ENCODE measurements at places on chromosomes 3 and 15.

DNA sequence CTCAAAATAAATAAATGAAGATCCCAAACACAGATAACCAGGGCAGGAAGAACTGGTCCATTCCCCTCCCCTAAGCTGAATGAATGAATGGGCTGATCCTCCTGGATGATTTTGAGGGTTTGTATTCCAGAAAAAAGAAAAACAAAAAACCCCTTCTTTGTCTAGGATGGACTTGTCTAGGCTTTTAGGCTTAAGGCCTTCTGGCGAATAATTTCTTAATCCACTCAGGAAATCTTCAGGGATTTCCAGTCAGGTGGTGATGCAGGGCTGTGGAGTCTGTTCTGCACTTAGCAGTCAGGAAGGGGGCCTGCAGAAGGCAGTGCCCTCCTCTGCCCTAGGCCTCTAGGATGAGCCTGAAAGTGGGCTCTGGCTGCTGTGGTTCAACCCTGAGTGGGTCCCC, 52.1 kb downstream of the BDH1 start:
- DNase-seq = no peak

DNA sequence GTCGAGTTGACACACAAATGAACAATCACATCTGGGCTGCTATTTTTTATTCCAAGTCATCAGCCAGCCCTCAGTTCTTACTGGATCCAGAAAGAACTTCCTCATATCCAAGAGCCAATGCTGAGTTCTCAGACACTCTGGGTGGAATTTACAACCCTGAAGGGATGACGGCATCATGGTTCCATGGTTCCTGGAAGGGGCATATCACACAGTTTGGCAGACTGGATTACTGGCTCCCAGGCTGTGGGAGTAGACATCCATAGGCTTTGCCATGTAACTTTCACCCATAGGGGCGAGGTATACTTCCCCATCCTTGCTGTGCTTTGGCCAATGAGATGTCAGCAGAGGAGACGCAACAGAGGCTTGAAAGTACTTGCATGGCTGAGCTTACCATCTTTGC, 26.9 kb upstream of the KBTBD12 start:
- DNase-seq = no peak

DNA sequence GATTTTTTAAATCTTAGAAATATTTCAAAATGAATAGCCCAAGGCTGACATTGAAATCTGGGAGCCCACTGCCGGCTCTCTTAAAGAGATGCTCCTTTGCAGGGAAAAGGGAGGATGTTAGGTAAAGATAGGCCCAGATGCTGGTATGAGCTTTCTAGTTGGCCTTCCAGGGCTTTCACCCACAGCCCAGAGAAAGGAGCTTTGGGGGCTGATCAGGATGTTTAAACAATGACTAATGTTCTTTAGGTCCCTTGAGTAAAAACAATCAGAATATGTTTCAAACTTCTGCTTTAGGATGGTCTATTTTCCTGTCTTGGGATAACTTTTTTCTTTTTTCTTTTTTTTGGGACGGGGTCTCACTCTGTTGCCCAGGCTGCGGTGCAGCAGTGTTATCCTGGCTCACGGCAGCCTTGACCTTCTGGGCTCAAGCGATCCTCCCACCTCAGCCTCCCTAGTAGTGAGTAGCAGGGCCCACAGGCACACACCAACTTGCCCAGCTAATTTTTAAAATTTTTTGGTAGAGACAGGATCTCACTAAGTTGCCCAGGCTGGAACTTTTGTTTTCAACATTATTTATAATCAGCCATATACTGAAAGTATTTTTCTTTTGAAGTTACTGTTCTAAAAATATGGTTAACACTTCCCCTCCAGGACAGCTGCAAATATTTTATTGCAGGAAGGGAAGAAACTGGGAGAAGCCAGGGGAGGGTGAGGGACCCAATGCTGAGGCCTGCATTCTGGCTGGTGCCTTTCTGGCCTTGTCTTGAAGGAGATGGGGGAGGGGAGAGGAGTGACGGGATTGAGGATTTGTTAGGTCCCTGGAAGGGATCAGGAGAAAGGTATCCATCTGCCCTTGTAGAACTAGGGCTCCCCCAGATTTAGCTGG, 70.1 kb downstream of the TRAK1 start:
- DNase-seq = peak; percentile 46

GRCh38 chr3:112602217-112602838, 38.6 kb downstream of the CCDC80 start:
- no peak for DNase-seq

DNA sequence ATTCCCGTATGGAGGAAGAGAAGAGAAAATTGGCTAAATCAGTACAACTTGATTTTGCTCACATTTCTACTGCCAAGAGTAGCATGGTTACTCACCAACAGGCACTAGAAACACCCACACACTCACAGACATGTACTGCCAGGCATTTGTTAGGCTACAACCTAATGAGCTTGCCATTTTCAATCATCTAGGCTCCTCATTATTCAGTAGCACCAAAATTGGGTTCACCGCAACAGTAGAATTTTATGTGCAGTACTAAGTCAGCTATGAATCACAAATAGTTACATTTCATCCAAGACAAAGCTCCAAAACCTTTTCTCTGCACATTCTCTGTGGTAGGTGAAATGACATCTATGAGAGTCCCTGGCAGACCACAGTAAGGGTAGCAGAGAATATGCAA, 15.0 kb upstream of the THUMPD3 start:
- peak; percentile 50 for DNase-seq

All from adipocyte (in vitro differentiated cells).